CD4-positive, alpha-beta T cell (primary cell): ENCODE measurements at places on chromosomes 16 and 17. TPM values are rescaled to one million over a fixed set of nuclear protein-coding genes. Genes with fewer than 3 reads are reported as not detected.

OTOP2 gene
- total RNA-seq, result not detected

GRCh38 chr16:561957-562938, 2.1 kb downstream of the PRR35 start:
- DNase-seq, result no peak

NOL3 gene
- total RNA-seq, result 1.2 TPM

DNA sequence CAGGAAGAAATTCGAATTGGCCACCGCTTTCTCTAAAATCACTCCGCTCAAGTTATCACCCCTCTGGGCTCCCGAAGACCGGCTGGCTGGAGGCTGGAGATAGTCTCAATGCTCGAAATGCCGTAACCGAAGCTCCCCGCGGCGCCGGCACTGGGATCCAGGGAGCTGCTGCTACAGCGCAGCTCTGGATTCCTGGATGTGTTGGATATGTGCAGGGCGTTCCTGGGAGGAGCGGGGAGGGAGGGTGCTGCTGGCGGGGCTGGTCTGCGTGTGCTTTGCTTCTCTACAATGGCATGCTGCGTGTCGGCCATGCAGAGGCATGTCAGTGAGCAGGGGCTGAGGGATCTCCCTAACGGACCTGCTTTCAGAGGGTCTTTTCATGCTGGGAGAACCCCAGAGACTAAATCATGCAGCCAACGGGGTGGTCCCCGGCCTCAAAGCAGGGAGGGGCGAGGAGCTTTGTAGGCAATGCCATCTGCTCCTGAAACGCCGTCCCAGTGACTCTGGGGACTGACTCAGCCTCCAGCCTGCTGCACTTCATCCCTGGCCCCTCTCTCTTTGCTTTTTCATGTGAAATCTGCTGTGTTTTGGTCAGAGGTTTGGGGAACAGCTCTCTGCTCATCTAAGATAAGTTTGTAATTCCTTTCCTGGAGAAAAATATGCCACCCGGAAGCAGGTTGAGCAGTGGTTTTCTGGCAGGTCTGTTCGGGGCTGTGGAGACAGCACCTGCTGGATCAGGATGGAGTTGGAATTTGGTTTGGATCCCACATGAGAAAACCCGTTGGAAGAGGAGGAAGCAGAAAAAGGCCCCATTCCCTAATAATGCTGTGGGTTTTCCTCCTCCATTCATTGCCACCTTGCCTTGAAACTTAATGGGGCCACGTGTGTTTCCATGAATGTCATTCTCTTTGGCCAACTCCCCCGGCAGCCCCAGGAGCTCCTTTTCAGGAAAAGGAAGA, 311.4 kb downstream of the SEC14L1 start:
- DNase-seq, result no peak

DNA sequence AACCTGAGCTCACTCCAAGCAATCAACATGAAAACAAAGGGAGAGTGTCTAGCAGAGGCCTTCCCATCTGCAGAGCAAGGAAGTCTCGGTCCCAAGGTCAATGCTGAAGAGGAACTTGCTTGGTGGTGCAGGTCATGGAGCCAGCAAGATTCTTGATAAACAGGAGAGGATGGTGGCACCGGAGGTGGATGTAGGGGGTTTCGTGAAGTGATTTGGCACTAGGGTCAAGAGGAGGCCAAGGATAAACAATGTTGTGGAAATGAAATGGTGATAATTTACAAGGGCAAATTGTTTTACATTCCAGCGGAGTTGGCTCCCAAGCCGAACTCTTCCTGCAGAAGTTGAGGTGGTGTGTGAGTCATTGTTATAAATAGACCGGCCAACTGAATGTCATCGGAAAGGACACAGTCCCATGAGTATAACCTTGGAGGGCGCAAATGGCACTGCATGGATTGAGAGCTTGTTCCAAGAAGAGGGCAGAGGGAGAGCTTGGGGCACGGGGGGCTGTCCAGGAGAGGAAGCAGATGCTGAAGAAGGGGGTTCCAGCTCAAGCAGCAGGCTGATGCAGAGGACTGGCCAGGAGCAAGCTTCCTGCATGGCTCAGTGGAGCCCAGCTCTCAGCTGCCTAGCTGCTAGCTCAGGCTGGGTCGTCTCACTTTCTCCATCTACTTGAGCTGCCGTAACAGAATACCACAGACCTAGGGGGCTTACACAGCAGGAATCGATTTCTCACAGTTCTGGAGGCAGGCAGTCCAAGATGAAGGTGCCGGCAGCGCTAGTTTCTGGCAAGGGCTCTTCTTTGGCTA, 136.6 kb downstream of the COPRS start:
- no peak for DNase-seq

GRCh38 chr17:2689411-2690164, 22.0 kb downstream of the CLUH start:
- DNase-seq, result peak; percentile 71

DNA sequence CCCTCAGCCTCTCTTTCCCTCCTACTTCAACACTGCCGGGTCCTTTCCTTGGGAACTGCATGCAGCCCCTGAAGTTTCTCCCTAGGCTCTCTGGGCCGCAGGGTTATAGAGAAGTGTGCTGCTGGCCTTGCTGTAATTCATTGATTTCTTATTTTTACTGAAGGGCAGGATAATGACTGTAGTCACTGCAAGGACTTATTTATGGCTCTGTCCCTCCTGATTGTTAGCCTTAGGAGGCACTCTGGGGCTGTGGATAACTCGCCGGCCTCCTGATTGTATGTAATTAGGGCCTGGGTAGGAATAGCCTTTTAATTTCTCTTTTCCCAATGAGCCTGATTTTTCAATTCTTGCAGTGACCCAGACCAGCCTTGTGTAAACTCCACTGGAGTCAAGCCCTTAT, 138.3 kb upstream of the CDH13 start:
- no peak for DNase-seq

DNA sequence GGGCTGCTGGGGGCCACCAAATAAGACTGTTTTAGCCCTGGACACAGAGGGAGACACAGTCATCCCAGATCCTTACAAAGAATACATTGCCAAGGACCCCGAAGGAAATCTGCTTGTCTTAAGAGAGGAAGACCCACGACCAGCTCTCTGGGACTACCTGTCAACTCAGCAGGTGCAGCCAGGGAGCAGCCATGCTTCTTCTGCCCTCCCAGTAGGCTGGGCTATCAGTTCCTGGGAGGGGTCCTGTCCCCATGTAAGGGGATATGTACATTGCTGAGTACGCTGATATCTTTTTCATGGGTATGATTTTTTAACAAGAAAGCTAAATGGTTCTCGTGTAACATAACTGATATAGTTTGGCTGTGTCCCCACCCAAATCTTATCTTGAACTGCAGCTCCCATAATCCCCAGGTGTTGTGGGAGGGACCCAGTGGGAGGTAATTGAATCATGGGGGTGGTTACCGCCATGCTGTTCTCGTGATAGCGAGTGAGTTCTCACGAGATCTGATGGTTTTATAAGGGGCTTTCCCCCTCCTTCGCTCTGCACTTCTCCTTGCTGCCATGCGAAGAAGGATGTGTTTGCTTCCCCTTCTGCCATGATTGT, 11.3 kb downstream of the SSTR2 start:
- no peak for DNase-seq

DNA sequence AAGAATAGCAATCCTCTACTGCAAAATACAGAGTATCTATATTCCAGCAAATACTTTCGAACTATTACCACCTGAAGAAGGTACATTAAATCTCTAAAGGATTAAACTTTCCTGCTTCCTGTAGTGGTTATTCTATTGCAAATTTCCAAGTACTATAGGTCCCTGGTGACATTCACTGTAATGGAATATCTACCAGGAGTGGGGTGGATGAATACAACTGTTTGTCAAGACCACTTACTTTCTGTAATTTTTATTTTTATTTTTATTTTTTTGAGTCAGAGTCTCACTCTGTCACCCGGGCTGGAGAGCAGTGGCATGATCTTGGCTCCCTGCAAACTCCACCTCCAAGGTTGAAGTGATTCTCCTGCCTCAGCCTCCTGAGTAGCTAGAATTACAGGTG, 389.5 kb downstream of the TMEM114 start:
- no peak for DNase-seq

USP43 gene
- total RNA-seq, result 0.08 TPM

DNA sequence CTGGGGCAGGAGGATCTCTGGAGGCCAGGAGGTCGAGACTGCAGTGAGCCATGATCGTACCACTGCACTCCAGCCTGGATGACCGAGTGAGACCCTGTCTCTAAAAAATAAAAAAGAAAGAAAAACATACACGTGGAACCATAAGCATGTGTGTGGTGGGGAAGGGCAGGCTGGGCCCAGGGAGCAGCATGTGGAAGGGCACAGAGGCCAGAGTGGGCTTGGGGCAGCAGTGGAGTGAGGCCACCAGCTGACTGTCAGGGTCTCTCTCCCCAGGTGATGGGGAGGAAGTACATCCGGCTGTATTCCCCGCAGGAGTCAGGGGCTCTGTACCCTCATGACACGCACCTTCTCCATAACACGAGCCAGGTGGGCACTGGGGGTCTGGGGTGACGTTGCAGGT, 16.8 kb downstream of the KDM8 start:
- DNase-seq, result no peak

- DNase-seq, result no peak
Observed at GRCh38 chr16:30786115-30786935, 680 bp downstream of the ZNF629 start.

GRCh38 chr17:44900894-44901293, 1.6 kb upstream of the EFTUD2 start:
- no peak for DNase-seq

GRCh38 chr16:84647828-84648594, at the start of gene KLHL36:
Gene KLHL36 (plus strand): TSS chr16:84648511. CDS start chr16:84650868, 2,357 bp downstream.
- DNase-seq, result peak; percentile 46

DNA sequence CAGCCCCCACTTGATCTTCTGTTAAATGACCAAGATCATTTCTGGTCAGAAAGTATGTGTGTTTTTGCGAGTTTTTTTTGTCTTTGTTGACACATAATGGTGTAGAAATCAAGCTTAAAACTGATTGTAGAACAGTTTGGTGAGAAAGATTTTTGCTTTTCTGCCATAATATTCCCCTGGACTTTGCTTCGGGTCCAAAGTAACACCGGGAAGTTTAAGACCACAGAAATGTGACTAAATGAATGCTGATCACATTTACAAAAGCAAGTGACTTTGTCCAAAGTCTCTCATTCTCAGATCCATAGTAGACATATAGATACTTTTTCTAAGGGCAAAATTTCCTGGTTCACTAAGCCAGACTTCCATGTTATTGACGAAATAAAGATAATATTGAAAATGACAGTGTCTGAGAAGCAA, 2.6 kb downstream of the FAM20A start:
- no peak for DNase-seq

DNA sequence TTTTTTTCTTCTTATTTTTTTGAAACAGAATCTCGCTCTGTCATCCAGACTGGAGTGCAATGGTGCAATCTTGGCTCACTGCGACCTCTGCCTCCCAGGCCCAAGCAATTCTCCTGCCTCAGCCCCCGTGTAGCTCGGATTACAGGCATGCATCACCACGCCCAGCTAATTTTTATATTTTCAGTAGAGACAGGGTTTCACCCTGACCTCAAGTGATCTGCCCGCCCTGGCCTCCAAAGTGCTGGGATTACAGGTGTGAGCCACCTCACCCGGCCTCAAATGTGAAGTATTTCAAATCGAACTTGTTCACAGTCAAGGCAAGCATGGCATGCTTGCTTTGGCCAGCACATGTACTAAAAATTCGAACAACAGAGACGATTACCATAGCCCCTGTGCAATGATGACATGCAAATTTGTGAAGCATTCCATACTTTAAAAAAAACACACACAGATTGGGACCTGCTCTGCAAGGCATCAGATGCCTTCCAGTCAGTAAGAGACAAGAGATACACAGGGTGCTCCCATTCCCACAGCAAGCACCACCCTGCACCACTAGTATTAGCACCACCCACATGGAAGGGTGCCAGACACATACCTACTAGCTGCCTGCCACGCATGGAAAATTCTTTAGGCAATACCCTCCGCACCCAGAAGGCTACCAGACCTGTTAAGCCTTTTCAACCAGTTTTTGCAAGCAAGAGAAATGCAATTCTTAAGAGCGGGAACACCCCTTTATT, 47.2 kb downstream of the ANKRD11 start:
- DNase-seq, result peak; percentile 28

DNA sequence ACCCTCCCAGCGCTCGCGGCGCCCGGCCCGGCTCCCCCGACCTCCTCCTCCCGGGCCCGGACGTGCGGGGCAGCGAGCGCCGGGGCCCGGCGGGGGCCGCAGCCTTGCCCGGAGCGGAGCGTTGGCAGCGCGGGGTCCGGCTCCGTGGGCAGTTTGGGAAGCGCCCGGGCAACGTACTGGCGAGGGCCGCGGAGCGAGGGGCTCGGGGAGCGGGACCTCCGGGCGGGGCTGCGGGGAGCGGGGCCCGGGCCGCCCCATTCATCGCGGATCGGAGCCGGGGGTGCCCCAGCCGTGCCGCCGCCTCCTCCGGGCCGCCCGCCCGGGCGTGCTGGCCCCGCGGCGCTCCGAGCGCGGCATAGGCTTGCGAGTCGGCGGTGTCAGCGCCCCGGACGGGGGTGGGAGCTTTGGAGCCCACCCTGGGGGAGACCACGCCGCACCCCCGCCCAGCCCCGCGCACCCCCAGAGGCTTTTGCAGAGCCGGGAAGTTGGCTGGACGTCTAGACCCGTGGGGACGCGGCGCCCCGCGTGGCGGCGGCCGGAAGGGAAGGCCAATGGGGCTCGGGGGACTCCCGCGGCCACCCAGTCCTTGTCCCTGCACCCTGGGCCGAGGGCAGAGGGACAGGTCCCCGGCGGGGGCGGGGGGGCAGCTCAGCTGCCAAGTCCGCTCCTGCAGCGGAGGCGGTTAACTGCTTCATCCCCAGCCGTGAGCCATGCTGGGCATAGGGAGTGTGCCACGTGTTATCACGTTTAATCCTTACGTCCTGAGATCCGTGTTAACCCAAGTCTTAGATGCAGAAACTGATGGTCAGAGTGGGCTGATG, 852 bp downstream of the ZNF469 start:
- no peak for DNase-seq

RAMP2 gene
- not detected for total RNA-seq

RAC3 gene
- 5.3 TPM for total RNA-seq

COG4 gene
- total RNA-seq, result 15.9 TPM

- peak; percentile 65 for DNase-seq
Observed at GRCh38 chr17:78421534-78422266, 43.3 kb downstream of the PGS1 start.

- DNase-seq, result peak; percentile 74
Observed at GRCh38 chr16:23182206-23182678, 303 bp upstream of the SCNN1G start.

DNA sequence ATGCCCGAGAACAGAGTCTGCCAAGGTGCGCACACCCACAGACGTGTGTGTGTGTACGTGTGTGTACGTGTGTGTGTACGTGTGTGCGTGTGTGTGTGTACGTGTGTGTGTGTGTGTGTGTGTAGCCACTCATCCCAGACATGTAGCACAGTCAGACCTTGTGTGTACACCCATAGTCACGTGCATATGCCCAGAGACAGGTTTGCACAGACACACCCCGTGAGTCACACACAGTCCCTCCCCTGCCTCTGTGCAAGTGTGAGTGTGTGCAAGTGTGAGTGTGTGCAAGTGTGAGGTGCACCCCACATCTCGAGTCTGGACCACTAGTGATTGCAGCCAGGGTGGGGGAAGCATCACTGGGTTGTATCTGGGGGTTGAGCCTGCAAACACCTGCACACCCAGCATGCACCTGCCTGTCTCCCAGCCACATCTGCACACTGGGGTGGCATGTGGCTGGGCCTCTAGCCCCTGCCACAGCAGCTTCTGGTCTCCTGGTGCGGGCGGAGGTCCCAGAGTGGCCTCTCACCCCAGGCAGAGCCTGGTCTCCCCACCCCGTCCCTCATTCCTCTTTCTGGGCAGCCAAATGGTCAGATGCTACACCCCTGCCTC, 23.6 kb downstream of the BAHCC1 start:
- DNase-seq, result no peak

- no peak for DNase-seq
Observed at GRCh38 chr17:7213895-7214299, 5.7 kb downstream of the DLG4 start.
